ENCODE measurements at places on chromosomes 4 and X.

GRCh38 chr4:78975865-78976264 lies 36.6 kb upstream of the PAQR3 start:
- DNase-seq: no peak

- no peak for DNase-seq
These were observed 174.4 kb upstream of the ATP6AP2 start for GRCh38 chrX:40406330-40406859.

DNA sequence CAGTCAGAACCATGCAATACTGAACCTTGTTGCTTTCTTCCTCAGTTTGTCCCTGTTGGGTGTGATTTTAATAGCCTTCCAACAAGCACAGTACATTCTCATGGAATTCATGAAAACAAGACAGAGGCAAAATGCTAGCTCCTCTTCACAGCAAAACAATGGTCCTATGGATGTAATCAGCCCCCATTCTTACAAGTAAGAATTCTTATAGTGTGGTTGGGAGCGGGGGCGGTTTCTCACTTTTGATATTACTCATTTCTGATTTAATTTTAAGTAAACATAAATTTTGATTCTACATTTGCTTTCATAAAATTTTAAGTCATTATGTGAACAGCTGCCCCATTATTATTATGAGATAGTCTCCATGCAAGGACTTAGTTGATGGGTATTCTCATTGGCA lies 80.8 kb upstream of the TLR2 start:
- no peak for DNase-seq

DNA sequence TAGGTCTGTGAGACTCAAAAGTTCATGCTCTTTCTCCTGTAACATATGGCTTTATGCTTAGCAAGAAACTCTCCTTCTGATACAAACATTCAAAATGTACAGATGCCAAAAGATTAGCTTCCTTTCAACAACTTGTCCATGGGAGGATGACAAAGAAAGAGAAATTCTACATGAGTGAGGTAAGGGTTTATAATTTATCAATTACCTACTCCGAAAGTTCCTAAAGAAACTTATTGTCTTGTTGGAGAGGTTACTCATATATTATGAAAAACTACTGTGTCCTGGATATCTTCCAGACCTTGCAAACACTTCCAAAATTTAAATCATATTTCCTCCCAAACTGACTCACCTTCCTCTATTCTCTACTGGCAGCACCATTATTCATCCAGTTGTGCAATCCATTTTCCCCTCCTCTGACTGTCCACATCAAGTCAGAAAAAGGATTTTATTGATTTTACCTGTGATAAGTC lies 65.1 kb downstream of the ENPEP start:
- DNase-seq: no peak

GRCh38 chrX:94515009-94515408 lies 841.0 kb downstream of the FAM133A start:
- DNase-seq: no peak
